ENCODE measurements at places on chromosomes 5 and 9.
A peak's percentile ranks its signal among the peaks of the same experiment; 100 is the strongest.

- DNase-seq: no peak
These were observed 5.2 kb downstream of the UCK1 start for GRCh38 chr9:131525643-131526565.

DNA sequence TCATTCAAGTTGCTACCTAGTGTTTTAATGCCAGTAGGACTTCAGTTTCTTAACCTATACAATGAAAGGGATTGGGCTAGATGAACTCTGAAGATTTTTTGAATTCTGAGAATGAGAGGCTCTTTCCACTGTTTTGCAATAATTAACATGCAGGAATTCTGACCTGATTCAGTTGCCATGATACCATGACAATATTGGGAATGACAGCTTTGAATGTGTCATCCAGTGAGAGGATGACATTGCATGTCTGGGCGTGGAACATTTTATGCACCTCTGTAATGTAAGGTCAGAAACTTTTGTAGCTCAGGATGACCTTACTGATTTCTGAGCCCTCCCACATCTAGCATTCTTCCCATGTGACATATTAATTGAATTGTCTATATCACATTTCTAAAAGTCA is 30.6 kb upstream of the SPINK5 start:
- peak; percentile 16 for DNase-seq

DNA sequence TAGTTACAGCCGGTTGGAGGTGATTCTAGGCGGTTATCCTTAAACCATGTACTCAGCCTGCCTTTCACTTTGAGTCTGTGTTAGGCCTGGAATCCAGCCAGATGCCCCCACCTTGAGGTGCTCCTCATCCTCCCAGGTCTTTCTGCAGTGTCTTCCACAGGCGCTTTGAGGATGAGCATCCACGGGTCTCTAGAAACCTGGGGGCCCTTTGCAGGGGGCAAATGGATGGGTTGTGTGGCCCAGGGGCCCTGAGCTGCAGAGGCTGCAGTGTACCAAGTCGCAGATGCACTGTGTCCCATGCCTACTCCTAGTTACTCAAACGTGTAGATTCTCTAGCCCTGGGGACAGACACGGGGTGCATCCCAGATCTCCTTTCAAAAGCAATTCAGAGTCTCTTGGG is 242.1 kb upstream of the IRX1 start:
- no peak for DNase-seq

GRCh38 chr9:23777328-23777727 is 48.7 kb downstream of the ELAVL2 start:
- no peak for DNase-seq

GRCh38 chr9:96619491-96620180 is at the start of gene CDC14B:
Gene CDC14B, minus strand, starts transcription at chr9:96619843. Its CDS starts 465 bp downstream, at chr9:96619378.
- peak; percentile 98 for DNase-seq

DNA sequence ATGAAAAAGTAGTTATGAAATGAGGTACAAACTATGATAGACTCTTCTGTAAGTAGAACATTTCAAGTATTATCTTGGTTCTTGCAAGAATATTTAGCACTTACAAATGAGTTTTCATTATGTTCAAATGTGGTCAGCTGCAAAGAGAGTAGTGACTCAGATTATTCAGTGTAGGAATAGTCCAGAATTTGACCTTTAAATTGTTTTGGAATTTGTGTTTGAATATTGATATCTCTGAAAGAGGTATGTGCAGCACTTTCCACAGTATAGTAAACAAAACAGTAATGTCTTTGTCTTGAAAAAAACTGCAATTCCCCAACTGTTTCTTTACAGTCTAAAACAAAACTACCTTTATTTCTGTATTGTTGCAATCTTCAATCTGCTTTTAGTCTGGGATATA is 56.1 kb downstream of the WDR70 start:
- DNase-seq: no peak
